ENCODE measurements at places on chromosomes 1 and 21.

- DNase-seq: no peak
Measured at GRCh38 chr1:32953495-32953894, 11.1 kb downstream of the RNF19B start.

- DNase-seq: no peak
Measured at GRCh38 chr1:45005761-45006160, 5.4 kb downstream of the HECTD3 start.

- DNase-seq: no peak
Measured at GRCh38 chr1:192787914-192788585, 20.8 kb upstream of the RGS2 start.

- DNase-seq: no peak
Measured at GRCh38 chr1:245255783-245256182, 101.0 kb downstream of the KIF26B start.

- no peak for DNase-seq
Measured at GRCh38 chr1:84887261-84887934, 5.6 kb downstream of the LPAR3 start.

- no peak for DNase-seq
Measured at GRCh38 chr21:40671716-40672115, 175.2 kb downstream of the DSCAM start.

DNA sequence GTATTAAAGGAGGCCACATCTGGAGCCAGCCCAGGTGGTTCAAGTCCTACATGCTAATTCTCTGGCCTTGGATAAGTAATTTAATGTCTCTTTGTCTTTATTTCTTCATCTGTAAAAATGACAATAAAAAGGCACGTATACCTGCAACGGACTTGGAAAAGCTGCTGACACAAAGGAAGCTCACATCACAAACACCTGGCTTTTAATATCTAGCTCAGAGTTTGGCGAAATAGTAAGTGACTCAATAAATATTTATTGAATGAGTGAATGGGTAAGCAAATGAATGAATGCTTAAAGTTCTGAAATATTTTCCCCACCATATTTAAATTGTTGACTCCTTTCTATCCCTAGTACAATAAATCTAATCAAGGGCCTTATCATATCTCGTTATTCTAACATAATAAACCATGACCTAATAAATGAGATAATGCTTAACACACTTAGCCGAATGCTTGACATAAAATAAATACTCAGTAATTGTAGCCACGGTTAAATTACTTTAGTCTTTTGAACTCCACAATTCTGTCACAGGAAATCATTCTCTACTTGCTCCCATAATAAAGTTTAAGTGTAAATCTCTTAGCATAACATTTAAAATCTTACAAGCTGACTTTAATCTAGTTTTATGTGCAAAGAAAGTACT lies 74.7 kb upstream of the PALMD start:
- DNase-seq: peak; percentile 52

GRCh38 chr1:175090780-175091179 lies 23.1 kb downstream of the TNN start:
- DNase-seq: no peak

- no peak for DNase-seq
Measured at GRCh38 chr1:37123276-37124115, 89.2 kb upstream of the GRIK3 start.

GRCh38 chr1:234842726-234843641 lies 233.0 kb upstream of the IRF2BP2 start:
- no peak for DNase-seq

- DNase-seq: peak; percentile 51
Measured at GRCh38 chr1:217343907-217344306, 287.0 kb downstream of the GPATCH2 start.

- no peak for DNase-seq
Measured at GRCh38 chr1:192119701-192120100, 38.6 kb upstream of the RGS18 start.

- no peak for DNase-seq
Measured at GRCh38 chr1:78722947-78723346, 73.3 kb downstream of the IFI44 start.

GRCh38 chr1:154747740-154748404 lies 122.2 kb downstream of the KCNN3 start:
- peak; percentile 93 for DNase-seq

GRCh38 chr1:209190591-209191261 lies 392.8 kb upstream of the CAMK1G start:
- peak; percentile 8 for DNase-seq

DNA sequence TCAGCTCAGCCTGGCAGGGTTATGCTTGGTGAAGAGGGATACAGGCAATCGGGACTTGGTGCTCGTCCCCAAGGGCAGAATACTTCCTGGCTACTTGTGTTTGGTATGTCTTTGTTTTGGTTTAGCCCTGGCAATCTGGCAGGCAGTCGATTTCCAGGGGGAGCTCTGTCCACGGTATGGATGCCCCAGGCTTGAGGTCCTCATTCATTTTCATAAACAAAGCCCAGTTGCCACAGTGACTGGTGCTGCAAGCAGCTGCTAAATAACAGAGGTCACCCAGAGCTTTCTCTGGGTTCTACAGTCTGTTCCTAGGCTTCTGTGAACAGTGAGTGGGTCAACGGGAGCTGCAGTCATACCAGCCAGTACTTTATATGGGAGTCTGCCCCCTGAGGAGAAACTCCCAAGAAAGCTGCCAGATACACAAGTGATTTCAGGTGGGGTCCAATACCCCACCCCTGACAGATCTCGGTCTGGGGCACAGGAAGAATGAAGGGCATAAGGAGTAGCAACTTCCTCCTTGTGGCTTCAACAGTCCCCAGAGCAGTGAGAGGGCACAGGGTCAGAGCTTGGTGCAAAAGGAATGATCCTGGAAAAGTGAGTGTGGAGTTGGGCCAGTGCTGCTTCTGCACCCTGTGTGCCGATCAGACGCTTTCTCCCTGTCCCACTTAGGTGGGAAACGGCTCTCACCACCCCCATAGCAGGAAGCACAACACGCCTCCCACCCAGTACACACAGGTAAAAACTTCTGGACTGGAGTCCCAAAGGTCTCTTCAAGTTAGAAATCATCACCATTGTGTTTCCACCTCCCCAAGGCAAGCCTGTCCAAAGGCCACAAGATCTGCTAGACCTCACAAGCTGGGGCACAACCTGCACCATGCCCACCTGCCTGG lies 55.5 kb downstream of the TGFBR3 start:
- DNase-seq: peak; percentile 67

GRCh38 chr21:45250272-45250671 lies 37.4 kb downstream of the POFUT2 start:
- no peak for DNase-seq

- no peak for DNase-seq
Measured at GRCh38 chr21:37974081-37974480, 57.8 kb upstream of the KCNJ6 start.

GRCh38 chr1:203656796-203657747 lies 30.4 kb downstream of the ATP2B4 start:
- no peak for DNase-seq

GRCh38 chr1:60895701-60896100 lies 186.7 kb upstream of the NFIA start:
- DNase-seq: no peak

GRCh38 chr21:31530364-31530763 lies 129.1 kb upstream of the SOD1 start:
- no peak for DNase-seq

- no peak for DNase-seq
Measured at GRCh38 chr21:42276076-42276475, 39.1 kb downstream of the TFF3 start.

DNA sequence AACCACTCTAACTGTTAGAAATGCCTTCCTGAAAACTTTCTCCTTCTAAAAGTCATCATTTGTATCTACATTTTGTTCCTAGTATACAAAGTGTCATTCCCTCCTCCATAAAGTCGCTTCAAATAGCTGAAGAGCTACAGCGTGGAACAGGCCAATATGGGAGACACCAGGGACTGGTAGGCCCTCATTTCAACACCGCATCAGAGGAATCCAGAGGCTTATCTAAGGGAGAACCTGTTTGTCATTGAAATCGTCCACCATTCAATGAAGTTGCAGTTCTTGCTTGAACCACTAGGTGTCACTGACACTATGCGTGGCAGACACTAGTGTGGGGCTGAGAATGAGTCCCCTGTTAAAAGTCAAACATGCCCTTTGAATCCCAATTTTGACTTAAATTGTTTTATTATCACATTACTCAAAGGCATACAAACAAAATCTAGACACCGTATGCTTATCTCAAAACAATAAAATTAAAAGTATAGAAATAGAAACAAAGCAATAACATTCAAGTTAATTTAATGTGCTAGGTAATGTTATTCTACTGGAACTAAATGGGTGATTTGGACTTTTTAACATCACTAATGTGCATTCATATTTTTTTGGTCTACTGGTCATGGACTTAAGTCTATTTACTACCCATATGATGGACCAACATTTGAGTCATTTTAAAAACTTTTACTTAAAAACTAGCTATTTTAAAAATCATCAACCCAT lies 182.3 kb downstream of the FCRL5 start:
- DNase-seq: peak; percentile 84

- no peak for DNase-seq
Measured at GRCh38 chr1:9294405-9294773, 1.7 kb downstream of the SPSB1 start.

DNA sequence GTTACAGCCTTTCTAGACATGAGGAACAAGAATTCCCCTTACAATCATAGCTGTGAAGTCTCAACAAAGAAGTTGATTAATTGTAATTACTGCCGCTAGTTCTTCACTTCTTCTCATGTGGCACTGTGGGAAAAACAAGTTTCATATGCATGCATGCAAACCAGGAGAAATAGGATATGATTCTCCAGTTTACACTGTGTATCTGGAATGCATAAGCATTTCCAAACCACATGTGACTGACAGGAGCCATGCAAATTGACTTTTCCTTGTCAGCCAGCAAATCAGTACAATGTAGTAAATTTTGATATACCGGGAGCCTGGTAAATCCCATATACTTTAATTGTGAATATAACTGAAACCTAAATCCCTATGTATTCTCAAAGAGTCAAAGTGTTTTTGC lies 279.3 kb downstream of the PAPPA2 start:
- DNase-seq: no peak

GRCh38 chr1:44313265-44313918 lies 41.7 kb downstream of the ERI3 start:
- DNase-seq: no peak

DNA sequence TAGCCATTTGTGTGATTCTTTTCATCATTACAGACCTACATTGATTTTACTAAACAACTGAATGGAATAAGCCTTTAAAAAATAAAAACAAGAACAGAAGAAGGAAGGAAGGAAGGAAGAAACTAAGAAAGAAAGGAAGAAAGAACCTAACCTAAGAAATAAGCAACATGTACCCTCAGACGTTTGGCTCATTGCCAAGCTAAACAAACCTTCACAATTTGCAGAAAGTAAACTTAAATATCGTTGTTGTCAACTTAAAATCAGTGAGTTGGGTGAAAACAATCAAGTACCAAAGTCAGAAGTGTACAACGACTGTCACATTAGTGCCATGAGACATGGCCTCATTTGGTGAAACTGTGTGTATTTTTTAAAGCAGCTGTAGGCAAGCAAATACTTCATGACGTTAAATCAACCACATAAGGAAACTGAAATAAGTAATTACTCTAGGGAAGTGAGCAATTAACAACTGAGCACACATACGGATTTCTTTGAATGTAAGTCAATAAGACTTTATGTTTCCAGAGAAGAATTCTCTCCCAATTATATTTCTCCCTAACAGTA lies 313.1 kb upstream of the TMPRSS15 start:
- peak; percentile 78 for DNase-seq

DNA sequence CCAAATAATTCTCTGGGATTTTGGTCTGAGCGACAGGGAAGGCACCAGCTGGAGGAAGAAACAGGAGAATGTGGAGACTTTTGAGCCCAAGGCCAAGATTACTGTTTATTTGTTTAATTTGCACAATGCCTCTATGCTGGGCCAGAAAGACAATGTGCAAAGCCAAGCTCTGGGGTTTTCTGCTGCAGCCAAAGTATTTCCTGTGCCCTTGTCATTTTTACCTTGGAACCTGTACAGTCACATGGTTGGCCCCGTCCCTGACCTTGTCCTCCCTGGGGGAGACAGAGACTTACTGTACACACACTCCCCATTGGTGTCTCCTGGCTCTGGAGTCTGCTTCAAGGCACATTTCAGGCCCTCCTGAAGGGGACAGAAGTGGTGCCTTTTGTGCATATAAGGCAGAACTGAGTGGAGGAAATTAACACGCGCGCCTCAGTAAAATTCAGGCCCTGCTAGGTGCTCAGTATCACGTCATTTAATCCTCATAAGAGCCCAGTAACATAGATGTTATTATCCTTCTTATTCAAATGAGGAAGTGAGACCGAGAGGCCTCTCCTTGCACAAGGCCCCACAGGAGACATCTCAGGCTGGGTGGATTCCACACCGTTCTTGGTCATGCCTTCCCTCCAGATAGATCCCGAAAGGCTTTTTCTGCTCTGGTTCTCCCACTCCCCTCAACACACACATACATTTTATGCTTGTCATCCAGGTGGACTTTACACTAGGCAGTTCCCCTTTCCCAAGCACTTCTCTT lies 21.1 kb downstream of the C1orf115 start:
- DNase-seq: no peak

DNA sequence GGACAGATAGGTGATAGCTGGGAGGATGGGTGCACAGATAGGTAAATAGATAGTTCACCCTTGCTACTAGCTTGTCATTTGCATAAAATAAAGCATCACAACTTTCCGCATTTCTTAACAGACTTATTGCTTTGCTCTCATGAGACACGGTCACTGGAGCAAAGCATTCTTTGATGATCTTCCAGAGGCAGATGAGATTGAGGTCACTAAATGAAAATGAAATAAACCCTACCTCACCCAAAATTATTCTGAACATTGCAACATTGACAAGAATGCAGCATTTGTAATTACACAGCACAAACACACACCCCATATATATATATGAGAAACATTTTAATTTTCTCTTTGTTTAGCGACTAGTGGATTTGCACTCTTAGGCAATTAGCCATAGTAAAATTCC lies 107.6 kb downstream of the SNX7 start:
- DNase-seq: no peak
